ENCODE measurements at places on chromosomes 13 and 19.

GRCh38 chr19:24078680-24079079 lies 8.3 kb upstream of the ZNF254 start:
- DNase-seq: no peak

- DNase-seq: no peak
Observed at GRCh38 chr13:98428256-98428966, 148.5 kb downstream of the STK24 start.

- DNase-seq: no peak
Observed at GRCh38 chr13:42740753-42741152, 40.6 kb upstream of the FAM216B start.

GRCh38 chr13:21938168-21938567 lies 267.3 kb downstream of the FGF9 start:
- no peak for DNase-seq

DNA sequence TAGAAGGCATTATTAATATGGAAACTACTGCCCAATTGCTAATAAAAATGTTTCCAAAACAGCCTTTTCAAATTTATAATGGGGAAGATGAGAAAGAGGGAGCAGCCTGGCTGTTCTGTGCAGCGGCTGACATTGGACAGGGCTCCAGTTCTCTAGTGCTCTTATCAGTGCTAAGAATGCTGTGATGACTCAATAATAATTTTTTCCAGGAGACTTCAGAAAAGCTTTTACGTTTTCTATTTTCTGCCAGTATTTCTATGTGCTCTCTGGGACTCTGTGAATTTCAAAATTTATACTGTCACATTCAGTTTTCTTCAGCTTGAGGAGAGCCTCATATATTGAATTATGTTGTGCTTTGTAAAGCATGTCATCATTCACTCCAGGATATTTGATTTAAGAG lies 209.6 kb downstream of the VWA8 start:
- no peak for DNase-seq
